ENCODE measurements at places on chromosomes 13 and 19.
A peak's percentile ranks its signal among the peaks of the same experiment; 100 is the strongest.

DNA sequence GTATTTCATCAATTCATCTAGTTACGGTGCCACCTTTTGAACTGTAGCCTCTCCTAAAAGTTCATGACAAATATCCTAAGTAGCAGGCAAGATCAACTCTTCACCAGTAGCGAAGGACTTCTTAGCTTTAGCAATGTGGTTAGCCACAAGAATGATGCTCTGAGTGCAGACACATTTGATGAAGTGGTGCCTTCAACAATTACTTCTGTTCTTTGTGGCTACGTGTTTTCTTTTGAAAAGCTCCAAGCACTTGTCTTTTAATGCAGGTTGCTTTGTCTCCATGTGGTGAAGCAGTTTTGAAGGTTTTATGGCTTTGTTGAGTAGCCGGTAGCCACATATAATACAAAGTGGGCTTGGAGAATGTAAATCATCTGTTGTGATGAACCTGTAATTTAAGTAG is 194.7 kb downstream of the B3GLCT start:
- DNase-seq = no peak

- DNase-seq = no peak
Observed at GRCh38 chr13:56166864-56167263, 973.9 kb upstream of the PRR20A start.

GRCh38 chr13:48380581-48380980 is 32.3 kb downstream of the LPAR6 start:
- no peak for DNase-seq

GRCh38 chr13:27826379-27827353 is 34.4 kb downstream of the GSX1 start:
- peak; percentile 20 for DNase-seq

DNA sequence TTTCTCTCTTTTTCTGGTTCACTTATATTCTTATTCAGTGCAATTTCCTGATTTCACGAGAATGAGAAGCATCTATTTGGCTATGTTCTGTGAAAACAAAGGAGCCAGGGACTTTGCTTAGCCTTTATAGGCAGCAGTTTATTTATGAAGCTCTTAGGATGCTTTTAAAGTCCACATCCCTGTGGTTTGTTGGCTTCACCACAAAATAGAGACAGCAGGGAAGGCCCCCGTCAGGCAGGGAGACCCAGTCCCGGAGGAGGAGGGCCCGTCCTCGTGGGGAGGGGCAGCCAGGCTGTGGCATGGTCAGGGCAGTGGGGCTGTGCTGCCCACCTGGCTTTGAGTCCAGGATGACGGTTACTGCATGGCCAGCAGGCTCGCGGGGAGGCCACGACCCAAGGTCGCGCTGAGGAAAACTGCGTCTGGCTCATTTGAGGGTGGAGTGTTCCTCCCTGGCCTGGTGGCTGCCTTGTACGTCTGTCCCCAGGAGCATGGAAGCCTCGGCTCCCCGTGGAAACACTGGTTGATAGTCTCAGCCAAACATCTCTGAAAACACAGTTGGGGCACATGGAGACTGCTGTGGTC is 92.7 kb downstream of the ATP11A start:
- no peak for DNase-seq

DNA sequence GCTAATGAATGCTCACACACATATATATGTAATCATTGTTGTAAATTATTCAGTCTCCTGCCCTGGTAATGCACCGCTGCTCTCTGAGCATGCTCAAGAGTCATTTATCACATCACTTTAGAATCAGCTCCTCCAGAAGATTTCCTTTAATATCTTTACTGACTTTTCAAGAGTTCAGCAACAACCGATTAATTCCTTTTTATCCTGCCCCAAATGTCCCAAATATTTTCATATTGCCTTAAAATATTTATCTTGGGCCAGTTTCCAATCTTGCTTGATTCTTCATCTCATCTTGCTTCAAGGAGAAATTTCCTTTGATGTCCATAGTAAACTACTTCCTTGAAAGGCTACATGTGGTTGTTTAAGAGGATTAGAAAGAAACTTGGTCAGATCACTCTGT is 132.5 kb downstream of the NHLRC3 start:
- DNase-seq = no peak

GRCh38 chr13:106186366-106187030 is 349.0 kb downstream of the EFNB2 start:
- no peak for DNase-seq
